ENCODE measurements at places on chromosomes 2 and 18. TPM values are rescaled to one million over a fixed set of nuclear protein-coding genes. Genes with fewer than 3 reads are reported as not detected.

CIB4 gene
- total RNA-seq = not detected

SLC19A3 gene
- total RNA-seq = 0.29 TPM

RGPD5 gene
- 13.6 TPM for total RNA-seq

UGT1A7 gene
- total RNA-seq = not detected

RTKN gene
- 22.3 TPM for total RNA-seq

TMEM178A gene
- 1.0 TPM for total RNA-seq

UGT1A5 gene
- total RNA-seq = not detected

ZNF513 gene
- 9.3 TPM for total RNA-seq

DDX1 gene
- total RNA-seq = 65.3 TPM

ASIC4 gene
- total RNA-seq = 0.15 TPM

RIT2 gene
- total RNA-seq = not detected

PLB1 gene
- total RNA-seq = 2.0 TPM

SERPINB13 gene
- total RNA-seq = not detected

COL5A2 gene
- 388 TPM for total RNA-seq

ZSWIM2 gene
- not detected for total RNA-seq

ADRA2B gene
- not detected for total RNA-seq

TBR1 gene
- total RNA-seq = not detected

CFAP221 gene
- total RNA-seq = not detected

UNC80 gene
- total RNA-seq = not detected

EPB41L5 gene
- total RNA-seq = 14.3 TPM

All from smooth muscle cell of trachea (primary cell).